ENCODE measurements at places on chromosomes 1 and 21.

DNA sequence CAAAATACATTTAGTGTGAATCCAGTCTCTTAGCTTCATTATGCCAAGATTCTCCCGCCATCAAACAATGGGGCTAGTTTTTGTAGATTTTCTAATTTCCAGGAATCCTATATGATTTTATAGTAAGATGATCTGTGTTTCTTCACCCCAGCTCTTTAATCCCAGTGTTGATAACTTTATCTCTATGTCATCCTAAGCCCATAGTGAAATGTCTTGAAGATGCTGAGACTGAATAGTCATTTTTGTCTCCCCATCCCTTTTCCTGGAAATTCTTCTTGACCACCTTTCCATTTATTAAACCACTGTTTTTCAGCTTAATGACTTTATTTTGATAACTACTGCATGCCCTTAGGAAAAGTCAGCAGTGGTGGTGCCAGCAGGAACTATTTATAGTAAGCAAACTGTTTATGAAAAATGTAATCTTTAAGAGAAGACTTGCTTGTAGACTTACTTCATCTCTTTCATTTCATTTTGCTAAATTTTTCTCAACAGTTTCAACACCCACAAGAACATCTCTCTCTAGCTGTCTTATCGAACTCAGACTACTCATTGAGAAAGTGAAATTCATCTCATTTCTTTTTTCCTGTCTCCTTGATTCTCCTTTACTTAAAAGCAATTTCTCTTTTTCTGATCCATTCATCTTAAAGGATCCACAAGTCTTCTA, 116.6 kb downstream of the NTMT2 start:
- no peak for DNase-seq

GRCh38 chr1:103024051-103024450, 84.3 kb downstream of the COL11A1 start:
- no peak for DNase-seq

- no peak for DNase-seq
These were observed 19.8 kb upstream of the HSPG2 start for GRCh38 chr1:21956720-21957552.

DNA sequence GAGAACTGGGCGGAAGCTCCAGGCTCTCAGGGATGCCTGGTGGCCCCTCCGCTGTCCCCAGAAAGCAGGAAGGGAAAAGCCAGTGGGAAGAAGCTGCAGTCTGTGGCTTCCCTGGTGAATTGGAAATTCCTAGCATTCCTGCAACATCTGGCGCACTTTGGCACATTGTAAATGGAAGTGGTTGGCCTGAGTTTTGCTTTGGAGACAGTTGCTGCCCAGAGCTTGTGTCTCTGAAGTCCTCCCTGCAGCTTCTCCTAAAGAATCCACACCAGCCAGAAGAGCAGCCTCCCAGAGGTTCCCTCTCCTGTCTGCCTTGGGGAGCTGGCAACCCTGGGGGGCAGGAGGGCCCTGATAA, 48.2 kb downstream of the ARHGEF10L start:
- DNase-seq, result no peak

- no peak for DNase-seq
These were observed 716.2 kb upstream of the ZP4 start for GRCh38 chr1:238606896-238607295.

DNA sequence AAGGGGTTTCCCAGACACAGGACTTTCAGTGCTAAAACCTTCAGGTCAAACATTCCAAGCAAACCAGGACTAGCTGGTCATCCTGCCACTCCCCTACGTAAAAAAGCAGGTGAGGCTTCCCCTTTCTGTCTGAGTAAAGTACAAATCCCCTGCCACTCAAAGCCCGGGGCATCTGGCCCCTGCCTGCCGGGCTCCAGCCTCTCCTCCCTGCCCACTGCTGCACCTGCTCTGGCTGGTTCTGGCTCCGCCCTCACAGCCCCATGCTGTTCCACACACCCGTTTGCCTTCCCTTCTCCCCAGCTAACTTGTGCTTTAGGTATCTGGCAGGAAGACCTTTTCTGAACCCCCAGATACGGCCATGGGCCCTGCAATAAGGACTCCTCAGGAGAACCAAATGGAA, 23.3 kb upstream of the S100A7 start:
- DNase-seq, result peak; percentile 19

DNA sequence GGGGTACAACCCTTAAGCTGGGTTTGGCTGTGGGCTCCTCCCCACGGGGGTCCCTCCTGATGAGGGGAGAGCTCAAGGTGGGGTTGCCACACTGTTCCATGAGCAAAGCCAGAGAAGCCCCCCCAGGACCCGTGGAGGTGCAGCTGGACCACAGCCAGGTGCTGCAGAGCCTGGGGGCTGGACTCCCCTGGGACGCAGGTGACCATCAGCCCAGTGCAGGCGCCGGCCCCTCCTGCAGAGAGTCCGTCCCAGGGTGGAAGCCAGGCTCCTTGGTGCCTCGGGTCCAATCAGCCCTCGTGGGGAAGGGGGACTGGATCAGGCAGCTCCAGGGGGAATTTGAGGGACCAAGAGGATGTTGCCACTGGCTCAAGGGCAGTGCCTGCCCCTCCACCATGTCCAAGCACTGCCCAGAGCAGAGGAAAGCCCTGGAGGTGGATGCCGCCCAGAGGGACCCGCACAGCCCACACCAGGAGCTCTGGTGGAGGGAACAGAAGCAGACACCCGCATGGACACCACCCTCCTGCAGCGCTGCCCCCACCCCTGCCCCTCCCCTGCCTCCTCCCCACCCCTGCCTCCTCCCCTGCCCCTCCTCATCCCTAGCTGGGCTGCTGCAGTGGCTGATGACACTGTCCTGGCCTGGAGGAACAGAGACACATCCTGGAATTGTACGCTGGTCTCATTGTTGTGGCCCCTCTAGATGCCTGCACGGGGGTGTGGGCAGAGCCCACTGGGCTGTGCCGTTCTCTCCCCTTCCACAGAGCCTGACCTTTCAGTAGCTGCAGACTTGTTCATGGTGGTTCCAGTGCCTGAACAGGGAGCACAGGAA, 30.8 kb upstream of the COL18A1 start:
- no peak for DNase-seq

GRCh38 chr1:66256629-66257572, 277.1 kb upstream of the SGIP1 start:
- no peak for DNase-seq

DNA sequence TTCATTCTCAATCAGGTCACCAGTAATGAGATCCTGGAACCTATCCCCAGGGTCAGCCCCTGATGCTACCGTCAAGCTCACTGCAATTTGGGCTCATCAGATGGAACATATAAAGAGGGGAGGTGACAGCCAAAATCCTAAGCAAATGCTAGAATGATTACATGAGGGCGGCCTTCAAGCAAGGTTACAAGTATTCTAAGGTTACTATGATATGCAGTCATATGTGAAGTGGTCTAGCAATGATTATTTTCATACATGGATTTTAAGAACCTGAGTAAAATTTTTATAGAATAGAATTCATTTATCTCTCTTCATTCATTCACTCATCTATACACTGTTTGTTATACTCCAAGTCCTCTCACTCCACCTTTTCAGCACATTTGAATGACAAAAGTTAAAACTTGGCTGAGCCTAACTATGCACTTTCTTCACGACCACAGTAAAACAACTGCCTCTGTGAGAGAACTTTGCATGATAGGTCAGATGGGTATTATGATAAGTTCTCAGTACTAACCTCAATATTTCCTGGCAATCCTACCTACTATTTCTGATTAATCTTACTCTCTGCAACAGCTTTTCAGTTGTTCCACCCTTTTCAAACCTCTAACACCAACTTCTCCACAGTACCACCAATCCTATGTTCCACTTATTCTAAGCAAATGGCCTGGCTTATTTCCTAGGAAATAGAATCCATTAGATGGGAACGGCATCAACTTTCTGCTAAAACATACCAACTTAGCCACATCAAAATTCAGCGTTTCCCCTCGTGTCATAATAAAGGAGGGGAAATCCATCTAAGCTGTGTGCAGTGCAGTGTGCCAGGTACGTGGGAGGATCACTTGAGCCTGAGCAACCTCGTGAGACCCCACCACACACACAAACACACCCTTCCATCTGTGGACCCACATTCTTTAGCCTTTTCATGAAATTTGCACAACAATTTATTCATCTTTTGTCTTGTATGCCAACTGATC, 32.0 kb downstream of the LHX9 start:
- DNase-seq, result no peak

- peak; percentile 78 for DNase-seq
These were observed 64.1 kb downstream of the KIFAP3 start for GRCh38 chr1:170010443-170010842.

- no peak for DNase-seq
These were observed 53.6 kb downstream of the OLIG1 start for GRCh38 chr21:33123374-33124123.

GRCh38 chr1:7256526-7256925, 471.3 kb downstream of the CAMTA1 start:
- DNase-seq, result no peak

GRCh38 chr1:66330722-66331141, 203.2 kb upstream of the SGIP1 start:
- peak; percentile 48 for DNase-seq

GRCh38 chr1:232328486-232329102, 301.3 kb downstream of the SIPA1L2 start:
- DNase-seq, result no peak

All from NAMALWA (cell line).